ENCODE measurements at places on chromosomes 5 and 9. TPM values are rescaled to one million over a fixed set of nuclear protein-coding genes. Genes with fewer than 3 reads are reported as not detected.

DNA sequence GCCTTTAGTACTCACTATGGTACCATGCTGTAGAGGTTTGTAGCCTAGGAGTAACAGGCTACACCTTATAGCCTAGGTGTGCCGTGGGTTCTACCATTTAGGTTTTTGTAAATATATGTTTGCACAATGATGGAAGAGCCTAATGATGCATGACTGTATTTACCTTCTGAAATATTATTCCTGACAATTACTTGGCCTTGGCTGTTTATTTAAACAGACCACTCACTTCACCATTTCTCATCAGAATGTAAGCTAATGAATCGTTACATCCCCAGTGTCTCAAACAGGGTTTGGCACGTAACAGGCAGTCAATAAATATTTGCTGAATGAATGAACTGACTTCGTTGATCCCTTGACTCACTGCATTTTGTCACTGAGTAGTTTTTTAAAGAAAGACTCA is 93.1 kb downstream of the MED27 start:
- DNase-seq = no peak

DNA sequence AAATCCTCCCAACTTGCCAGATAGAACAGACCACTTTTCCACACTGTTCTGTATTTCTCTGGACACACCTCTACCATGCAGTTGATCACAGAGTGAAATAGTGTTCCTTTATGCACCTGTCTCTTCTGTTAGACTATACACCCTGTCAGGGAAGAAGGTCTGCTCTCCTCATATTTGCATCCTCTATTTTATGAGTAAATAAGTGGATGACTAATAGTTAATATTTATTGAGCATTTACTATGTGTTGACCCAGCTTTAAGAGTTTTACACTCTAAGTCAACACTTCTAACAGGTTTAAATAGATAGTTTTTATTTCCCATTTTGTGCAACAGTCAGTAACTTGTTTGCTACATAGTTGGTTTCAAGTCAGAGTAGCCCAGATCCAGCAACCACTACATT is 452.8 kb upstream of the MPDZ start:
- DNase-seq = no peak

DNA sequence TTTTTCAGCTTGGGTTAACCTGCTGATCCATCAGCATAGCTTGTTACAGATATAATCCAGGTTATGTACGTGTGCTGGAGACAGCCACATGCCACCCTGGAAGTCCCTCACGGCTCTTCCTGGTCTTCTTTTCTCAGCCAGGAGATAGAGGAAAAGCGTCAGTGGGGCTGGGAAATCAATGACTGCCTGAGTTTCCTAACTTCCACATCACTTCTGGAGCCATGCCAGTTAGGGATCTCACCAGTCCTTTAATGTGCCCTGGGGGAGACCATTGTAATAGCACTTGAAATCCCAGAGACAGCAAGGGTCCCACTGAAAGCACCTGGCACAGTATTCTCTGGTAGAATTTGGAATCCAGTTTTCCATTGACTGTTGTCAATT is 29.2 kb downstream of the ANXA2R start:
- DNase-seq = no peak

- DNase-seq = no peak
These were observed 88.8 kb upstream of the SPOCK1 start for GRCh38 chr5:137587919-137588318.

TMOD1 gene
- 34.8 TPM for total RNA-seq

Data from stomach (tissue), 19 donors.